ENCODE measurements at places on chromosomes 12 and 14. TPM values are rescaled to one million over a fixed set of nuclear protein-coding genes. Genes with fewer than 3 reads are reported as not detected.
A peak's percentile ranks its signal among the peaks of the same experiment; 100 is the strongest.

Gene SALL2
- total RNA-seq = 3.9 TPM

GRCh38 chr12:113997365-113997764 lies 31.2 kb upstream of the RBM19 start:
- DNase-seq = no peak

- DNase-seq = no peak
These were observed 86.7 kb upstream of the PTHLH start for GRCh38 chr12:28059220-28059619.

- DNase-seq = peak; percentile 52
These were observed 9.8 kb downstream of the GALNT6 start for GRCh38 chr12:51381226-51382079.

Gene KRT85
- total RNA-seq = not detected

DNA sequence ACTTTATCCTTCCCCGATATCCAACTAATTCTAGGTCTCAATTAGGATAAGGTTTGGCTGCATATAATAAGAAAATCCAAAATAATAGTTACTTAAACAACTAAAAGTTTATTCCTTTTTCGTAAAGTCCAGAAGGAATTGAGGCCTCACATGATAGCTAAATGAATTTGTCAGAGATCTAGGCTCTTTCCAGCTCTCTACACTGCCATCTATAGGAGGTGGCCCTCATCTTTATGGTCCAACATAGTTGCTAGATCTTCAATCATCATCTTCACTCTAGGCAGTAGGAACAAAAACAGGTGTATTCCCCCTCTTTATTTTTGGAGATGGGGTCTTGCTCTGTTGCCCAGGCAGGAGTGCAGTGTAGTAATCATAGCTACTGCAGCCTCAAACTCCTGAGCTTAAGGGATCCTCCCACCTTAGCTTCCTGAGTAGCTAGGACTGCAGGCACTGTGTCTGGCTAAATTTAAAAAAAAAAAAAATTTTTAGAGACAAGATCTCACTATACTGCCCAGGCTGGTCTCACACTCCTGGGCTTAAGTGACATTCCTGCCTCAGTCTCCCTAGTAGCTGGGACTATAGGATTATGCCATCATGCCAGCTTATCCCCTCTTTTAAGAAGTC lies 46.5 kb upstream of the SAV1 start:
- DNase-seq = peak; percentile 57

Gene ABHD4
- 13.4 TPM for total RNA-seq

GRCh38 chr12:68240975-68241374 lies 12.4 kb downstream of the IL22 start:
- peak; percentile 77 for DNase-seq

Gene FAM161B
- 5.2 TPM for total RNA-seq

DNA sequence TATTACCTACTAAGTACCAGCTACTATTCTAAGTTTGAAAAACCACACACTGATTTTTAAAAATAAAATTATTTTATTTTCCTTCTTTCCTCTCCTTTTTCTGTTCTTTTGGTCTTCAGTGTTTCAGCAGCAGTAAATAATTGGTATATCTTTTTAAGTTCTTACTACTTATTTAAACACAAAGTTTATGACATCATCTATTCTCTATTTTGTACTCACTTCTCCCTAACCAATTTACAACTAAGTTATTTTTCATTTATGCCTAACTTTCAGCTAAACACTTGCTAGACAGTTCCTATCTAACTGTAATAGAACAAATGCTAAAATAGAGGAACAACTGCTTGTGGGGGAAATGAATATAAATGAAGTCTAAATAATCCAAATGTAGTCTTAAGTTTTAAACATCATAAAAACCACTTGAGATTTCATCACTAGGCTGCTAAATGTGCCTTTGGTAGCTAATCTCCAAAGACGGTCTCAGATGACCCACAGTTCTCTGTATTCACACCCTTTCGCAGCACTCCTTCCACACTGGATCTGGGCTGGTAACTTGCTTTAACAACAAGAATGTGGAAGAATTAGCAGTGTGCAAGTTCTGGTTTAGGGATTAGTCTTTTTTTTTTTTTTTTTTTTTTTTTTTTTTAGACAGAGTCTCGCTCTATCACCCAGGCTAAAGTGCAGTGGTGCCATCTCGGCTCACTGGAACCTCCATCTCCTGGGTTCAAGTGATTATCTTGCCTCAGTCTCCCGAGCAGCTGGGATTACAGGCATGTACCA lies 41.0 kb downstream of the TFCP2 start:
- DNase-seq = no peak

DNA sequence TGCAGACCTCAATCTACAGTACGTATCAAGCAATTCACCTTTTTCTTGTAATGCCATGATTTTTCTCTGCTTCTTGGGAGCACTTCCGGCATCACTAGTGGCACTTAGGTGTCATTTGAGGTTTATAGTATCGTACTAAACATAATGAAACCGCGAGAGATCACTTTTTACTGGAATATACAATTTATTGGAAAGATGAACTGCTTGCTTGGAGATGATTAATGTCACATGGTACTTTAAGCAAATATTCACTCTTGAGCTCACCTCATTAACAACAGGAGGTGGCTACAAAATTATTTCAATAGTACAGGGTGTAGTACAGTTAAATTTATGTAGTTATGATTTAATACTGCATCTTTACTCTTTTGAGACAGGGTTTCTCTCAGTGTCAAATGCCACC lies 11.5 kb downstream of the FUT8 start:
- no peak for DNase-seq

DNA sequence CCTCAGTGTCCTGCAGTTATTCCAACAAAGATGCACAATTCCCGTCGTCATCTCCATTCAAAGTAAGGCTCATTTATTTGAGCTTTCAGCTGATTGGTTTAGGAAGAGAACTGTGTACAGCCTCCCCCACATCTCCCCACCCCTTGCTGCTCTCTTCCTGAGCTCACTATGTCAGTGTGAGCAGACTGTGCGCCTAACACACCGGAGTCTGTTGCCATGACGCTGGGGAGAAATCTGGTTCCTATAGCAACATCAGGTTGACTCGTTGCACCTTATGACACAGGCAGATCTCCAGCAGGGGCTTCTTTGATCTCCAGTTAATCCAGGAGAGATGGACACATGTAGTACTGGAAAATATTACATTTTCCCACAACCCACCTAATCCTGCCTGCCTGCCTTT lies 319.4 kb downstream of the CACNA1C start:
- no peak for DNase-seq

Gene PTHLH
- total RNA-seq = 1.3 TPM

GRCh38 chr12:99767809-99768208 lies 120.3 kb downstream of the GARIN6 start:
- DNase-seq = peak; percentile 12

DNA sequence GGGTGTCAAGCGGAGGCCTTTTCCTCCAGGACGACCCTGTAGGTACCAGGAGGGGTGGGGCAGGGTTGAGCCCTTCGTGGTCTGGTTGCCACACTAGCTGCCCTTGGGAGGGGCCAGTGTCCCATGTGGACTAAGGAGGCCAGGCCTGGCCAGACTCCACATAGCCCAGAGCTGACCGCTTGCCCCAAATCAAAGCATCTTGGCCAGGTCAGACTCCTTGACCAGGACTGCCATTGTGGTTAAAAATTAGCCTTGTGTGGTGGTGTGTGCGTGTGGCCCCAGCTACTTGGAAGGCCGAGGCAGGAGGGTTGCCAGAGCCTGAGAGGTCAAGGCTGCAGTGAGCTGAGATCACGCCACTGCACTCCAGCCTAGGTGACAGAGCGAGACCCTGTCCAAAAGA lies 24.8 kb downstream of the ALDH2 start:
- no peak for DNase-seq

DNA sequence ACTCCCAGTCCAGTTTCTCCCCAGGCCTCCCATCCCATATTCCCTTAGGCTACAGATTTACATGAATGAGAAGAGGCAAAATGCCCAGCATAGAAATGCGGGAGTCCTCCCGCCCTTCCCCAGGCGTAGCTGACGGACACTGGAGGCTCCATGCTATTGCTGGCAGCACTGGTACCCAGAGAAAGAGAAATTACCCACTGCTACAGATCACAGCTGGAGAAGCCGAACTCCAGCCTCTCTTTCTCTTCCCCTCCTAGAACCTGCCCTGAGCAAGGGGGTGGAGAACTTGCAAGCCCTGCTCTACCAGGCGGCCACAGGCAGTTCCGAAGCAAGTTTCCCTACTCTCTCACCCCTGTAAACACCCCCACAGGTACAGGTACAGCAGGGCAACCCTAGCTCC lies 3.6 kb downstream of the LTBR start:
- no peak for DNase-seq

DNA sequence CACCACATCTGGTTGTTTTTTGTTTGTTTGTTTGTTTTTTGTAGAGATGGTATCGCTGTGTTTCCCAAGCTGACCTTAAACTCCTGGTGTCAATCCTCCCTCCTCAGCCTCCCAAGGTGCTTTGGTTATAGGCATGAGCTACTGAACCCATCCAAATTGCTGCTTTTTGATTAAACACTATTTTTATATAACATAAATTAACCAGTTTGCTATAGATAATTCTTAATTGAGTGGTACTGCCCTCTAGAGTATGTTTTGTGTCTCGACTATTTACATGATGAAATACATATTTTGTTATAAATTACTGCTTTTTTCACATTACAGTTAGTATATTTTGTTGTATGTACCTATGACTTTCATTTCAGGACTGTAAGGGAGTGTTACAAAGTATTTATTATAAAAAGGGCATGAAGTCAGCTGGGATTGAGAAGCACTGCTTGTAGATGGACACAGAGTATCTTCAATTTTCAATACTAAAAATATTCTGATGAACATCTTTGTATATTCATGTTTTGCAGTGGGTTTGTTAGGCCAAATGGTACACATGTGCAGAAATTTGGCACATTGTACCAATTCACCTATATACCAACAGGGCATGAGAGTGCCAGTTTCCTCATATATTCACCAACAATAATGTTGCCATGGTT lies 14.9 kb upstream of the SCAF11 start:
- peak; percentile 29 for DNase-seq

Gene TAS2R9
- not detected for total RNA-seq

- no peak for DNase-seq
These were observed 819.0 kb downstream of the NRXN3 start for GRCh38 chr14:78989221-78989620.

Measured in fibroblast of villous mesenchyme (primary cell).